ENCODE measurements at places on chromosomes 1 and 21. TPM values are rescaled to one million over a fixed set of nuclear protein-coding genes. Genes with fewer than 3 reads are reported as not detected.

ALG6 gene
- total RNA-seq = 14.4 TPM

RPL22 gene
- 226 TPM for total RNA-seq

FRRS1 gene
- 17.6 TPM for total RNA-seq

LAPTM5 gene
- total RNA-seq = 1.1 TPM

MLLT11 gene
- 17.5 TPM for total RNA-seq

Measured in airway epithelial cell (primary cell).